ENCODE measurements at places on chromosomes 7 and 10. TPM values are rescaled to one million over a fixed set of nuclear protein-coding genes. Genes with fewer than 3 reads are reported as not detected.

Gene MUC12
- total RNA-seq: 445 TPM

- no peaks in the 10 kb centered on the region for H3K36me3 ChIP-seq
- H3K4me1 ChIP-seq: no peaks in the 10 kb centered on the region
- no peaks in the 10 kb centered on the region for H3K27me3 ChIP-seq
- no peak overlapping the region for H3K27ac ChIP-seq
These were observed 43.8 kb downstream of the ETV1 start for GRCh38 chr7:13945670-13946069.

DNA sequence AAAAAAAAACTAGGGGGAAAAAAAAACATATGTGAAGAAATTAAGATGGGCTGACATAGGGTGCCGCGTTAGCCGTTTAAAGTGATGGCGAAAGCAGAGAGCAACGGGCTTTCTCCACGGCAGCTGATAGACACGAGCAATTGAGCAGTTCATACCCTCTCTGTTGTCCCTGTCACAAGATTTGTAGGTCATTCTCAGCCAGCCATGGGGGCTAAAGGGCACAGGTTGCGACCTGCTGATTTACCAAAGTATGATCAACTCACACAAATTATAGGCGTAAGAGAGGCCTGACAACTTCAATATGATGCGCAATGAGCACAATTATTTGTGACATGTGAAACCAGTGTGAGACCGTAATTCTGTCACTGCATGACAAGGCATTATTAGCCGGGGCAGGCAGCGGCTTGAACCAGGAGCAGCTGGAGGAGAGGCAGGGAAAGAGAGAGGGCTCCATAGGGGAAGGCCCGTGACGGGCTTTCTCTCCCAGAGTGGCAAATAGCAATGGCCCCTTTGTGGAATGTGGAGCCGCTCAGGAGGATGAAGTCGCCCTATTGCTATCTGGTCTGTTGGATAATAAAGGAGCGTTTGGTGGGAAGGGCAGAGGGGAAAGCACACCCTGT is 195.1 kb upstream of the HABP2 start:
- no peak for DNase-seq
- no peaks in the 10 kb centered on the region for H3K4me1 ChIP-seq
- H3K27ac ChIP-seq: peak overlapping the region; percentile 3
- H3K36me3 ChIP-seq: no peaks in the 10 kb centered on the region

GRCh38 chr10:71521504-71522441 is 125.1 kb downstream of the CDH23 start:
- H3K36me3 ChIP-seq: no peaks in the 10 kb centered on the region
- no peak overlapping the region for H3K4me3 ChIP-seq
- no peaks in the 10 kb centered on the region for H3K4me1 ChIP-seq
- H3K27ac ChIP-seq: no peak overlapping the region
- no peak for DNase-seq

- no peaks in the 10 kb centered on the region for H3K4me1 ChIP-seq
- H3K27ac ChIP-seq: no peak overlapping the region
- no peaks in the 10 kb centered on the region for H3K36me3 ChIP-seq
- H3K4me3 ChIP-seq: no peak overlapping the region
These were observed 111.9 kb upstream of the EGFR start for GRCh38 chr7:54906963-54907362.

- DNase-seq: no peak
- H3K4me3 ChIP-seq: no peak overlapping the region
These were observed 29.7 kb downstream of the TMEM270 start for GRCh38 chr7:73890555-73891147.

DNA sequence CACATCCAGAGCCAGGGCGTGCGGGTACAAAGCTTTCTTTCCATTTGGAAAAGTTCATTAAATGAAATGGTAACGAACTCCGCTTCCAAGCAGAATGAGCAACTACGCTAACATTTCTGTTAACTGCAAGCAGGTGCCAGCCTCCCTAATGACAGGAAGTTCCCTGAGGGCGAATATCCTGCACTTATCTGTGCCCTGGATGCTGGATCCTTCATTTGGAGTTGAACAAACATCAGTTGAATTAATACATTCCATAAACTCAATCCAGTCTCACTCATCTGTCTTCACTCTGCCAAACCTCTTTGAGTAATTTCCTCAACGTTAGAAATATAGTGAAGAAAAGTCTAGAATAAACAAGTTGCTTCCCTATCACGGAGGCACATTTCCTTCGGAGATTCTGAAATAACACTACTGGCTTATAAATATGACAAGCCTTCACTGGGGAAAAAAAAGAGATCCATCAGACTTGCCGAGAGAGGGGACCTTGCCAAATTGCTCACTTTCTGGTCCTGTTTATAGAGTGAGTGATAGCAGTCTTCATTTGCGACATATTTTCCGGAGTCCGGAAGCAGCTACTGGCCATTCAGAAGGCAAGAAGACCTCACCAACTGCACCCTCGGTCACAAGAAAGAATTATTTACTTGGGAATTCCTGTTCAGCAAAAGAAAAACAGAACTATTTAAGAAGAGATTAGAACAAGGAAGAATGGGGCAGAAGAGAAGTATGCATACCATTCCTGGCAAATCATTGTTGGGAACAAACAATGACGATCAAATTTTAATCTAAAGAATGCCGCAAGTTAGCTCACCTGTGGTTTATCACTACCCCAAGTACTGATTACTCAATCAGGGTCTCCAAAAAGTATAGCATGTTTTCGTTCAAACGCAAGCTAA is 196.4 kb downstream of the FAM107B start:
- no peak for DNase-seq
- no peaks in the 10 kb centered on the region for H3K27me3 ChIP-seq
- no peak overlapping the region for H3K4me3 ChIP-seq
- H3K27ac ChIP-seq: no peak overlapping the region
- no peaks in the 10 kb centered on the region for H3K4me1 ChIP-seq

- no peaks in the 10 kb centered on the region for H3K4me1 ChIP-seq
- no peaks in the 10 kb centered on the region for H3K27me3 ChIP-seq
- DNase-seq: no peak
- no peaks in the 10 kb centered on the region for H3K36me3 ChIP-seq
- no peak overlapping the region for H3K27ac ChIP-seq
- H3K4me3 ChIP-seq: no peak overlapping the region
These were observed 159.0 kb downstream of the SFMBT2 start for GRCh38 chr10:7251696-7252465.

All from transverse colon (tissue), 4 donors.